ENCODE measurements at places on chromosomes 3 and 15.
A peak's percentile ranks its signal among the peaks of the same experiment; 100 is the strongest.

DNA sequence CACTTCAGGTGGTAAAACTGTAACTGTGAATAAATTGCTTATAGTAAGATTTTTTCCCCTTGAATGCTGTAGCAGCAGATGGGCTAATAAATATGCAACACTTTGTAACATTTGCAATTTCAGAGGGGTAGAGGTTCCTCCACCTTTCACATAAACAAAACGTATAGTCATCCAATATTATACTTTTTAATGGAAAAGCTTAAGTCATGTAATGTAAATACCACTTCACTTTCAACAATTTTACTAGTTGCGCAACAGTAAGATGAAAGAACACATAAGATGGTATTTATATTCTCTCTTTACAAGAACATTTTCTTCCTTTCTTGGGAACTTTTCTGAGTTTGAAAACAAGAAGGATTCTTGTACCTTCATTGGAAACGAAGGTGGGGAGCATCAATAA lies 56.6 kb upstream of the FAM3D start:
- no peak for DNase-seq

DNA sequence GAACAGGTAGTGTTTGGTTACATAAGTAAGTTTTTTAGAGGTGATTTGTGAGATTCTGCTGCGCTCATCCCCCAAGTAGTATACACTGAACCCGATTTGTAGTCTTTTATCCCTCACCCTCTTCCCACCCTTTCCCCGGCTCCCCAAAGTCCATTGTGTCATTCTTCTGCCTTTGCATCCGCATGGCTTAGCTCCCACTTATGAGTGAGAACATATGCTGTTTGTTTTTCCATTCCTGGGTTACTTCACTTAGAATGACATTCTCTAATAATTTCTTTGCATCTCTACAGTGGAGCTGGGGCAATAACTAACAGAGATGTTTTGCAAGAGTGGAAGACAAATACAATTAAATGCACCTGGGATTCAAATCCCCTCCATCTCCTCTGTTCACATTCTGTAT lies 93.2 kb downstream of the TP63 start:
- peak; percentile 72 for DNase-seq

DNA sequence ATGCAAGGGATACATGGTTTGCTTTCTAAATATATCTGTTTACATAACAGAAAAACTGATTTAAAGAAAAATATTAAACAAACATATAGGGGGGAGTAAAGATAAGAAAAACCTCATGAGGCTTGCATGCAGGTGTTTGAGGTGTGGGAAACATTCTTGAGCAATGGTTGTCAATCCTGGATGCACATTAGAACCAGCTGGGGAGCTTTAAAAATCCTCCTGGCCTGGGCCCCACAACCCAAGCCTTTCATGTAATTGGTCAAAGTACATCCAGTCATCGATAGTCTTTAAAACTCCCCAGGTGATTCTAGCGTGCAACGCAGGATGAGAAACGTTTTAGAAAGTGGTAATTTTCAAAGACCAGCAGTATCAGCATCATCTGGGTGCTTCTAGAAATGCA lies 18.3 kb downstream of the NMNAT3 start:
- no peak for DNase-seq

- DNase-seq = peak; percentile 63
Measured at GRCh38 chr3:133973249-133973980, 56.3 kb downstream of the SLCO2A1 start.

GRCh38 chr15:88450125-88450798 lies 16.9 kb downstream of the MRPL46 start:
- DNase-seq = peak; percentile 73

GRCh38 chr15:82648257-82649103 lies 1.3 kb upstream of the CPEB1 start:
- DNase-seq = peak; percentile 10

GRCh38 chr3:55097441-55097840 lies 169.6 kb upstream of the LRTM1 start:
- DNase-seq = no peak

DNA sequence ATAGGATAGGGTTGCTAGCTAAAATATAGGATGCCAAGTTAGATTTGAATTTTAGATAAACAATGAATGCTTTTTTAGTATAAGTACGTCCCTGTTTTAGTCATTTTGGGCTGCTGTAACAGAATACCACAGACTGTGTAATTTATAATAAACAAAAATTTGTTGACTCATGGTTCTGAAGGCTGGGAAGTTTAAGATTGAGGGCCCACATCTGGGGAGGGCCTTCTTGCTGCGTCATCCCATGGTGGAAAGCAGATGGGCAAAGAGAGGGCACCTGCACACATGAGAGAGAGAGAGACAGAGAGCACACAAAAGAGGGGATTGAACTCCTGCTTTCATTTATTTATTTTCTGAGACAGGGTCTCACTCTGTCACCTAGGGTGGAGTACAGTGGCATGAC lies 246.5 kb downstream of the EPHB1 start:
- no peak for DNase-seq

DNA sequence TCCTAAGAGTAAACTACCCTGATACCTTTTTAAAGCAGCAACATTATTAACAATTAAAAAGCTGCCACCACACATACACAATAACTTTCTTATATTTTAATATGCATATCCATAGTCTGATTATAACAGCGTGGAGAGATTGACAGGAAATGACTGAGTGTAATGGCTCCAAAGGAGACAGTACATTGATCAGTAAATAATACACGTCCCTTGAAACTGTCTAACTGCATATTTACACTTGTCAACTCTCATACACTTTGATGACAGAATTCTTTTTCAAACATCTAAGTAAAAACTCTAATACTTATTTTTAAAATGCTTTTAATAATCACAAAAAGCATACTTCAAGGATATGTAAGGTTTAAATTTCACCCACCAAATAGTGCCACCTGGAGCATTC lies 99.5 kb downstream of the FOXP1 start:
- DNase-seq = no peak

- DNase-seq = no peak
Measured at GRCh38 chr15:38624244-38625205, 59.9 kb upstream of the RASGRP1 start.

- no peak for DNase-seq
Measured at GRCh38 chr3:42685891-42686820, 819 bp downstream of the KLHL40 start.

- peak; percentile 97 for DNase-seq
Measured at GRCh38 chr15:59372352-59373211, at the start of gene MYO1E. MYO1E (minus strand) TSS chr15:59372871; CDS start chr15:59372500, 371 bp downstream.

GRCh38 chr3:187150599-187150998 lies 11.3 kb upstream of the RPL39L start:
- peak; percentile 11 for DNase-seq

DNA sequence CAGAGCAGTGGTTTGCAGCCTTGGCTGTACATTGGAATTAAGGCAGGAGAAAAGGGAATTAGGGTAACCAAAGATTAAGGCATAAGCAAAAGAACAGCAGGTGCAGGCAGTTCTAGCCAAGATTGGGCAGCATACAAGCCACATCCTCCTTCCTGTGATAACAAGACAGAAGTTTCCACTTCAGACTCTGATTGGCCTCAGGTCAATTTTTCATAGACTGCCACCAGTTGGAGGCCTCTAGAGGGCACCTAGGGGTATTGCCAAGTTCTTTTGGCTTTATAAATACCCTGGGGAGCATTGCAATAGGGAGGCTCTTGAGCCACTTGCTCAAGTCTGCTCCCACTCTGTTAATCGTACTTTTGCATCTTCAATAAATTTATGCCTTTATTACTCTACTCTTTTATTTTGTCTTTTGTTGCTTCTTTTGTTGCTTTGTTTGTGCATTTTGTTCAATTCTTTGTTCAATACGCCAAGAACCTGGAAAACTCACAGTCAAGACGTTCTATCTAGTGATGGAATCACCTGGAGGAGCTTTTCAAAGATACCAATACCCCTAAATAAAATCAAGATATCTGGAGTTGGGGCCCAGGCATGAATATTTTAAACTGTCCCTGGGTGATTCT lies 32.2 kb upstream of the FMN1 start:
- peak; percentile 49 for DNase-seq
